CD8-positive, alpha-beta memory T cell (primary cell): ENCODE measurements at places on chromosomes 3 and 15. TPM values are rescaled to one million over a fixed set of nuclear protein-coding genes. Genes with fewer than 3 reads are reported as not detected.
A peak's percentile ranks its signal among the peaks of the same experiment; 100 is the strongest.

DNA sequence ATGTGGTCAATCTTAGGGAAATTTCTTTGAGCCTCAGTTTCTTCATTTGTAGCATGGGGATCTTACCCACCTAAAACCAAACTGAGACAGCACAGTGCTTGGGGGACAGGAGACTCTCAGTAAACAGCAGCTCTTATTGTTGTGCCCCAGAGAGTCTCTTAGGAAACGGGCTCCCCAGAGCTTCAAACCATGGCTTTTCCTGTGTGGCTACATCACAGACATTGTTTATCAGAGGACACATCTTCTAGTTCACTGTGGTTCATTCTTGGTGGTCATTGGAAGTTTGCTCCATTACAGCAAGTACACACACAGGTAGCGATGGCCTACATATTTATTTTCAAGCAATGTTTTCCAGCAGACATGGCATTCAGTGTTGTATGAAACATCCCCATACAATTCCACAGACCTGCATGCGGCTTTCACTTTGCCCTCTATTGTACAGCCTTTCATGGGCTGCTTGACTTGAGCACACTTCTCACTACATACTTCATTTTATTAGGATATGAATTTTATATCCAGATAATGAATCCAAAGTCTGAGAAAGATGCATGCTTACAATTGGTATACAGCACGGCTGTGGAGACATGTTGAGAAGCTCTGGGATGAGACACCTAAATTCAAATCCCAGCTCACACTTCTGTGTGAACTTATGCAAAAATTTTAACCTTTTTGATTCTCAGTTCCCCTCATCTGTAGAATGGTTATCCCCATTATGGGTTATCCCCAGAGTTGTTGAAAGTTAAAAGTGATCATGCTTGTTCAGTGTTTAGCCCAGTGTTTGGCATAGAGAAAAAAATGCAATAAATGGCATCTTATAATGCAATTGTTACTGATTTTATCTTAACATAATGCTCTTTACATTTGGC, 84.8 kb upstream of the ICE2 start:
- peak; percentile 69 for DNase-seq

DNA sequence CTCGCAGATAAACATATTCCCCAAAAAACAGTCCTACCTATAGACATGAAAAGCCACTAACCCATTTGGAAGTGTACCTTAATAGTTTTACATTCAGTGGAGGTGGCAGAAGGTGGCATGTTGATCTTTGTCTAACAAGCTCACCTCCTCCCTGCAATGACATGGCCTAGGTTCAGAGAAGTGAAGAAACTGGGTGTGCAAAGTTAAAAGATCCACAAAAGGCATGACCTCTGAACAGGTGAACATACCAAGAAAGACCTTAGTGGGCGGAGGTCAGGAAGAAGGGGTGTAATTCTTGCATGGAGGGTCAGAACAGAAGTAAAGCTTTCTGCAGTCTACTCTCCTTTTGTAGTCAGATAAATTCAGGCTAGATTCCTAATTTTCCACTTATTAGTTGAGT, 822 bp downstream of the MRPL3 start:
- no peak for DNase-seq

- no peak for DNase-seq
These were observed 155.1 kb downstream of the MECOM start for GRCh38 chr3:169508426-169508825.

GRCh38 chr3:101988596-101988995, 139.3 kb downstream of the NFKBIZ start:
- DNase-seq: no peak

DNA sequence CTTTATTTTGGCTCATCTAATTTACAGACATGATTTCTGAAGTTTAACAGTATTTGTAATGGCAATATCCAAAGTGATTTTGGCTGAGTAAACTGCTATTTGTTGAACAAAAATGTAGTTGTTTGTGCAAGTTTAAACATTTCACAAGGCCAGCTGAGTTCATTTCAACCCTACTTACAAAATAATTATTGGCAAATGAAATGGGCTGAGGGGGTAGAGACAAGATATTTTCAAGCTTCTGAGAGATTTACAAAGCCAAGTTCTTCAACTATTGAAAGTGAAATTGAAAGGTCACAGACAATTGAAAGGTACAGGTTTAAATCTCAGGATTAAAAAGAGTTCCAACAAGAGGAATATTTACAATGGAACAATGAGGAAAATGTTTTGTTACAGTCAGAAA, 77.1 kb downstream of the DUT start:
- no peak for DNase-seq

DNA sequence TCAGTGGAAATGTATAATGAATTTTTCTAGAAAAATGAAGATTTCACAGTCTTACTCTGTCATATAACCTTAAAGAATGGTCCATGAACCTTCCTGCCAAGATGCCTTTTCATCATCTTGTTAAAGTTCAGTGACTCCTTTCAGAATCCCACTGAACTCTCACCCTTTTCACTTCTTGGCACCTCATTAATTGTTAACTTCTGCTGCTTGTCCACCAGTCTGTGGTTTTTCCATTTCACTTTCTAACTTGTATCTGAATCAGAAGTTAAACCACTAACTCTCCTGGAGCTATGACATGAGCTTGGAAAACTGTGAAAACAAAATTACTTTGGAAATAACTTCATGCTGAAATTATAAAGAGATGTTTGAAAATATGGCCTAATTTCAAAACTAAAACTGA, 281.2 kb upstream of the ALCAM start:
- no peak for DNase-seq

GRCh38 chr3:157442729-157443128, 6.1 kb downstream of the PTX3 start:
- no peak for DNase-seq

- DNase-seq: no peak
These were observed 156.2 kb downstream of the ZMAT3 start for GRCh38 chr3:178915365-178915764.

DNA sequence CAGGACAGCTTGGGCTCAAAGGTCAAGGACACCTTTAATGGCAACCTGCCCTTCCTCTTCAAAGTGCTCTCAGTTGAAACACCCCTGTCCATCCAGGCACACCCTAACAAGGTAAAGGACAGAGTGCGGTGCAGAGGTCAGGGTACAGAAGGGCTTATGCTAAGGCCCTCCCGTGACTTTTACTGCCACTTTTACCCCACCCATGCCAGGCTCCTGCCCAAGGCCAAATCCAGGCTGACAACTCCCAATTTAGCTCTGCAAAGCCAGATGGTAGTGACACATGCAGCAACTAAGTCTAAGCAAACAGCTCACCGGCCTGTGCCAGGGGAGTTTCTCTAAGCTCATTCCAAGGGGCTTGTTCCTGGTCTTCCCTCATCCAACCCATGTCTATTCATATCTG, 1.6 kb downstream of the MPI start:
- no peak for DNase-seq

GRCh38 chr15:69823223-69823907, 274.4 kb downstream of the TLE3 start:
- no peak for DNase-seq

DNA sequence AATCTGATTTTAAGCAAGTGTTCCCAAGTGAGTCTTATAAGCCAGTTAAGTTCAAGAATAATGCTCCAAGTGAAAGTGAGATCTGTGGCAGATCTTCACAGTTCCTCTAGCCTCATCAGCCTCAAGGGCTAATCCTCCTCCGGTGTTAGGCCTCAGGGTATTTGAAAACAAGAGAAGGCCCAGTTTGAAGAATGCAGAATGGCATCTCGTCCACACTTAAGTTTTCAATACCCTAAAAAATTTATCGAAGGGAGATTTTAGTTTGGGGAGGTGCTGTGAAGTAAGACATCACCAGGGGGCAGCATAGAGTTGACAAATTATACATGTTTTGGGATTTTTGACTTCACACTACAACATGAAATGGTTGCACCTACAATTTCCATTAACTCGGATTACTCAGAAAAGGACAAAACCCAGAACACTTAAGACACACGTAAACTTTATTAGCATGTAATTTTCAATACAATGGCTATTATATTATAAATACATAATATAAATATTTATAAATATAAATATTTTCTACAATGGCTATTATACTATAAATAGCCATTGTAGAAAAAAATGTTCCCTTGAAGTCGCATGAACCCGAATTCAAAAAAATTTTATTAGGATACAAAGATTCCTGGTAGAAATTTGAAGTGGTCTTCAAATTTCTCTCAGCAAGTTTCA, 2.3 kb upstream of the TMEM266 start:
- DNase-seq: peak; percentile 30

- no peak for DNase-seq
These were observed 50.3 kb downstream of the SPATA12 start for GRCh38 chr3:57110798-57111197.

GRCh38 chr3:134366928-134367811, 7.1 kb downstream of the AMOTL2 start:
- no peak for DNase-seq

DNA sequence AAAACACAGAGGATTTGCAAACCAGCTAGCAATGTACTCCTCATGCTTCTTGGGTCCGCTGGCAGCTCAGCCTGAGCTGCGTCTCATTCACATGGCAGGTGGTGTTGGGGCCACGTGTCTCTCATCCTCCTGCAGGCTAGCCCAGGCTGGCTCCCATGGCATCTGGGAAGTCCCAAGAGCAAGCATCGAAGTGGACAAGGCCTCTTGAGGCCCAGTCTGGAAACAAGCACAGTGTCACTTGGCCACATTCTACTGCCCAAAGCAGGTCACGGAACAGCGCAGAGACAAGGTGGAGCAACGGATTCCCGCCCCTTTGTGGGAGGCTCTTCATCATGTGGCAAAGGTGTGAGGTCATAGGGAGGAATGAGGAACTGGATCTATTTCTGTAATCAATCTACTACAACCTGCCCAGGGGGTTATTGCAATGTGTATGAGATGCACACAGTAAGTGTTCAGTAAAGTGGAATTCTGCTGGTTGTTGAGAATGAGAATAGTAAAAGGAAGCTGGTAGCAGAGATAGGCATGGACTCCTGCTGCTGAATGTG, 128.3 kb downstream of the TPRA1 start:
- no peak for DNase-seq

DNA sequence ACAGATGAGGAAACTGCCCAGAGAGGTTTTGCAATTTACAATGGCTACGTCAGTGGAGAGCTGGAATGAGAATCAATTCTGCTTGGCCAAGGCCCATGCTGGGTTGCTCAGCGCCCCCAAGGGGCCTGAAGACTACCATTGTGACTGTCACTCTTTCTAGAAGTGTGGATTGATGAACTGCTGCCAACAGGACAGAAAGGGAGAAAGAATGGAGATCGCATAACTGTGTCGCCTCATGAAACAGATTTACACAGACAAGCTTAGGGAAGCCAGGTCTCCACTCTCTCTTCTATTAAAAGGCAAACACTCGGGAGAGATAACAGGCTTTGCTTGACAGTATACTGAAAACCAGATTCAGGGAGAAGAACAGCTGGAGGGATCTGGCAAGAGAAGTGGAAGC, 160.0 kb downstream of the STT3B start:
- no peak for DNase-seq

- no peak for DNase-seq
These were observed 273.5 kb downstream of the FAM43A start for GRCh38 chr3:194959217-194959616.

- DNase-seq: no peak
These were observed 5.9 kb upstream of the RPS27L start for GRCh38 chr15:63163217-63163616.

DNA sequence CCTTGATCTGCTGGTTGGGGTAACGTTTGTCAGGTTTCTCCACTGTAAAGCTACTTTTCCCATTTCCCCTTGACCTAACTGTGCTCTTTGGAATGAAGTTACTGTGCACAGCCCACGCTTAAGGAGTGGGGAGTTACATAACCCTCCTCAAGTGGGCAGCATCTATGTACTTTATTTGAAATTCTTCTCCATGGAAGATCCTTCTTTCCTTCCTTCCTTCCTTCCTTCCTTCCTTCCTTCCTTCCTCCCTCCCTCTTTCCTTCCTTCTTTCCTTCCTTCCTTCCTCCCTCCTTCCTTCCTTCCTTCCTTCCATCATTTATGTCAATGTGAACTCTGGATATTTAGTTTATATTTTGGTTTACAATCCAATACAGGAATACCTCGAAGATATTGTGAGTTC, 77.1 kb upstream of the TRA2B start:
- no peak for DNase-seq

DNA sequence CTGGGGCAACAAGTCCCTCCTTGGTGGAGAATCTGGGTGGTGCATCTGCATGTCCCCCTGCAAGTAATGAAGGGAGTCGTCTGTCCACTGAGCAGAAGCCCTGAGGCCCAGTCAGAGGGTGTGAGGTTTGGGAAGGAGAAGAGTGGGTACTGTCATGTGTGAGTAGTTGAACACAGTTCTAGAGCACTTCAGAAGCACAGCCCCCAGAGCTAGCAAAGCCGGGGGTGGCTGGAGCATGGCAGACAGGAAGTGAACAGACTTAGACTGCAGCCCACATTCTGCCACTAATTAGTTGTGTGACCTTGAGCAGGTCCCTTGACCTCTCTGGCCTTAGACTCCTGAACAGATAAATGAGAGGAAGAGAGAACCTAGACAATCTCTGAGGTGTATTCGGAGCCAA, 207.6 kb downstream of the UACA start:
- DNase-seq: no peak

- no peak for DNase-seq
These were observed 72.3 kb upstream of the BNC1 start for GRCh38 chr15:83356501-83357399.

DNA sequence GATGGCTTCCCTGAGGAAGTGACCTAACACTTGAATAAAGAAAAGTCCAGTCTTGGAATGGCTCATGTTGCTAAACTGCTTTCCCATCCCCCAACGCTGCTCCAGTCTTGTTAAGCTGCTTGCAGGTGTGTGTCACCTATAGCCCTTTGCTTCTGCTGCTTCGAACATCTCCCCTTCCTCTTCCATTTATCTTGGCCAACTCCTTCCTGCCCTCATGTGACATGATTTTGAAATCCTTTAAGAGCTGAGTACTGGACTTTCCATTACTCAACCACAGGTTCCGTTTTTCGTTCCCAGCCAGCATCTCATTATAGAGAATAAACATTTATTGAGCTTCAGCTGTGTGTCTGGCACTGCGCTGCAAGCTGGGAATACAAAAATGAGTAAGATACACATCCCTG, 1.7 kb downstream of the ATG7 start:
- no peak for DNase-seq

- DNase-seq: no peak
These were observed 144.1 kb downstream of the FILIP1L start for GRCh38 chr3:99970198-99970597.

Gene CCR4
- 113 TPM for total RNA-seq

Gene PXK
- 24.8 TPM for total RNA-seq

Gene GOLGA8Q
- total RNA-seq: not detected

Gene CD200
- total RNA-seq: 18.3 TPM

Gene ZNF80
- 1.8 TPM for total RNA-seq

Gene GPR160
- total RNA-seq: 2.9 TPM

Gene IDH2
- 72.8 TPM for total RNA-seq

Gene RAB5A
- total RNA-seq: 75.3 TPM

Gene TATDN2
- 57.6 TPM for total RNA-seq

Gene IL17RB
- total RNA-seq: 1.2 TPM

Gene NOX5
- total RNA-seq: not detected

Gene NANOGP8
- total RNA-seq: not detected

Gene ARL8B
- total RNA-seq: 64.5 TPM

Gene BFSP2
- total RNA-seq: not detected

Gene SERINC4
- 0.20 TPM for total RNA-seq

Gene LMCD1
- total RNA-seq: 2.6 TPM

Gene SCG3
- not detected for total RNA-seq

Gene GUCA1C
- total RNA-seq: not detected
